A549 treated with dexamethasone at 1 μM for 4 hours (cell line): ENCODE measurements at places on chromosomes 7 and 10. TPM values are rescaled to one million over a fixed set of nuclear protein-coding genes. Genes with fewer than 3 reads are reported as not detected.

The IFT22 gene
- total RNA-seq: 46.7 to 51.6 TPM (median 51.0 TPM) in 5 replicates

The ANXA8L1 gene
- 97.3 to 134 TPM (median 106 TPM) in 5 replicates for total RNA-seq

The HKDC1 gene
- total RNA-seq: 9.0 to 13.3 TPM (median 10.3 TPM) in 5 replicates

The LIPF gene
- total RNA-seq: not detected in 5 replicates

The NEUROG3 gene
- not detected in 5 replicates for total RNA-seq
